ENCODE measurements at places on chromosomes 5 and 9. TPM values are rescaled to one million over a fixed set of nuclear protein-coding genes. Genes with fewer than 3 reads are reported as not detected.

GRCh38 chr5:167049043-167049663 is 1242.3 kb upstream of the WWC1 start:
- H3K4me3 ChIP-seq, result no peak overlapping the region
- no peak overlapping the region for H3K27ac ChIP-seq
- peaks cover 10% of the 10 kb centered on the region for H3K4me1 ChIP-seq

- no peaks in the 10 kb centered on the region for H3K36me3 ChIP-seq
- no peak overlapping the region for H3K27ac ChIP-seq
- DNase-seq, result no peak
- H3K4me3 ChIP-seq, result no peak overlapping the region
These were observed 17.4 kb upstream of the SPDL1 start for GRCh38 chr5:169566202-169566601.

DNA sequence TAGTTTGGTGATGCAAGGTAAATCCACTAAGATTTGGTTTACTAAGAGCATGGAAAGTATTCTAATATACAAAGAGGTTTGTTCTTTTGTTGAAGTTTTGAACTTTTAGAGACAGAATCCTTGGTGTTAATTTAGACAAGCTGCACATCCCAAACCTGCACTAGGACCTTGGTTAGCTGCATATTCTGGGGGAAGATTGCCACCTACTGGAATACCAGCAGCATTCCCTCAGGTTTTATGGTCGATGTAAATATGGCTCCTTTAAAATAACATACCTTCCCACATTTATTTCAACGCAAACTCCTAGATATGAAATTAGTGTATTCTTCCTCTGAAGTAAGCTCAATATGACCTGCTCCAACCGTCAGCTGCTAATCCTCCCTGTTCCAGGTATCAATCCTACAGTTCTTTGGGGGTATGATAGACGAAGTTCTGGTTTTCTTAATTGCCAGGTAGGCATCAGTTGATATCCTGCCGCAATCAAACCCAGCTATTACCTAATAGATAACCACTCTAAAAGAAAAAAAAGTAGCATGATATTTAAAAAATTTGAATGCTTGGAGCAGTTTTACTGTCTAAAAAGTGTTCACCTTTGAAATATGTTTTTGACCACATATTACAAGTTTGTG is 624.1 kb downstream of the ISL1 start:
- H3K36me3 ChIP-seq, result no peaks in the 10 kb centered on the region
- H3K27me3 ChIP-seq, result no peaks in the 10 kb centered on the region
- H3K27ac ChIP-seq, result no peak overlapping the region
- peaks cover 13% of the 10 kb centered on the region for H3K4me1 ChIP-seq

GRCh38 chr9:72557549-72557948 is 36.1 kb downstream of the TMC1 start:
- no peak overlapping the region for H3K4me3 ChIP-seq
- H3K4me1 ChIP-seq, result peaks cover 6% of the 10 kb centered on the region
- no peaks in the 10 kb centered on the region for H3K36me3 ChIP-seq
- H3K27me3 ChIP-seq, result no peaks in the 10 kb centered on the region
- DNase-seq, result no peak

Gene CHSY3
- 0.98 TPM for total RNA-seq

Data from WTC11 (cell line).